ENCODE measurements at places on chromosomes 2 and 18.

- no peak for DNase-seq
Observed at GRCh38 chr2:28178946-28179345, 213.7 kb upstream of the FOSL2 start.

- DNase-seq, result no peak
Observed at GRCh38 chr2:120330946-120331822, 14.8 kb upstream of the INHBB start.

DNA sequence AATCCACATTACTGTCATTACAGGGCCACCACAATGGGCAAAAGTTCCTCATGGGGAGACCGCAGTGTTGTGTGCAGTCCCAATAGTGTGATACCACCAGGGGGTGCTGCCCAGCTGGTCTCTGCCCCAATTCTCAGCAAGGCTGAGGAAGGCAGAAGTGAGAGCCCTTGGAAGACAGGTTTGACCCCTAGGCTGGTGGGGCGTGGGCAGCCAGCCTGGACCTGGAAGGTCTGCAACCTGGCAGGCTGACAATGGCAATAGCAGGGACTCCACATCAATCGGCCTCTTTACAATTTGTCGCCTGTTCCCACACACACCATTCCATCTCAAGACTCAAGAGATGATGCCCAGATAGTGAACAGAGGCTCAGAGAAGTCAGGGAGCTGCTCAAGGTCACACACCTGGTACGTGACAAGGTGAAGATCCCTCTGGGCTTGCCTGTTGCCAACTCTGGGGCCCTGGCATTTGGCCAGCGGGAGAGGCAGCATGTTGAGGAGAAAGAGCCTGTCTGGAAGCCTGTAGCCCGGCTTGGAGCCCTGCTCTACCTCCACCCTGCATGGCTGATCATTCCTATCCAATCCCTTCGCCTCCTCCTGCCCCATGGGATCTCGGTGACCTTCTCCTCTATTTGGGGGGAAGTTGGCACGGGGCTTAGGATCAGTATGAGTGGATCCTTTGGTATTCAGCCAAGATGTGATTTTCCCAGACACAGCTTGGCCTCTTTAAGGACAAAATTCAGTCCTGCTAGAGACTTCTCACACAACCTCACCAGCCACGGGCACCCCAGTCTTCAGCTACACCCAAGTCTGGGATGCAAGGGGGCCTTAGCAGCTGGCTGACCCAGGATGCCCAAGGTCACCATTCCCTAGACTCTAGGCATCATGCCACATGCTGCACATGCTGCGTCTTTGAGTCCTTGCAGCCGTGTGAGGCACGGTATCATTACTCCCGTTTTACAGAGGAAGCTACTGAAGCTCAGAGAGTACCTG lies 2.9 kb upstream of the ATOH8 start:
- peak; percentile 75 for DNase-seq

DNA sequence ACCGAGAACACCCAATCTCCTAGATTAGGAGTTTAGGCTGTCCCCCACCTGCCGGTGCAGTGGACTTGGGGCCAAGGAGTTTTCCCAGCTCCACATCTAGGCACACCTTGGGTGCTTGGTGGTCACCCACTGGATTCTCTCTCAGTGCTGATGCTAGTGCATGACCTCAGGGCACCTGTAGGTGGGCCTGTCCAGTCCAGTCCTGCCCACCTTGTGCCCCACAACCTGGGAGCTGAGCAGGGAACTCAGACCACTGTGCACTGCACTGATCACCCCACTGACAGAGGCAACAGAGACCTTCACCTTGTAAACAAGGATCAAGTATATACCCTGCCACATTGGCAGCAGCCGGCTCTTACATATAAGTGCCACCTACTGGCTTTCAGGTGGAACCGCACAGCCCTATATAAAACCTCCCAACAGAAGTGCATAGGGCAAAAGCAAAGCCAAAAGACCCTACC lies 12.7 kb upstream of the CDH19 start:
- no peak for DNase-seq

Data from left ventricle myocardium inferior (tissue), 1 donor.